Tongue (tissue), 3 donors: ENCODE measurements at places on chromosomes 5 and 9. TPM values are rescaled to one million over a fixed set of nuclear protein-coding genes. Genes with fewer than 3 reads are reported as not detected.

DNA sequence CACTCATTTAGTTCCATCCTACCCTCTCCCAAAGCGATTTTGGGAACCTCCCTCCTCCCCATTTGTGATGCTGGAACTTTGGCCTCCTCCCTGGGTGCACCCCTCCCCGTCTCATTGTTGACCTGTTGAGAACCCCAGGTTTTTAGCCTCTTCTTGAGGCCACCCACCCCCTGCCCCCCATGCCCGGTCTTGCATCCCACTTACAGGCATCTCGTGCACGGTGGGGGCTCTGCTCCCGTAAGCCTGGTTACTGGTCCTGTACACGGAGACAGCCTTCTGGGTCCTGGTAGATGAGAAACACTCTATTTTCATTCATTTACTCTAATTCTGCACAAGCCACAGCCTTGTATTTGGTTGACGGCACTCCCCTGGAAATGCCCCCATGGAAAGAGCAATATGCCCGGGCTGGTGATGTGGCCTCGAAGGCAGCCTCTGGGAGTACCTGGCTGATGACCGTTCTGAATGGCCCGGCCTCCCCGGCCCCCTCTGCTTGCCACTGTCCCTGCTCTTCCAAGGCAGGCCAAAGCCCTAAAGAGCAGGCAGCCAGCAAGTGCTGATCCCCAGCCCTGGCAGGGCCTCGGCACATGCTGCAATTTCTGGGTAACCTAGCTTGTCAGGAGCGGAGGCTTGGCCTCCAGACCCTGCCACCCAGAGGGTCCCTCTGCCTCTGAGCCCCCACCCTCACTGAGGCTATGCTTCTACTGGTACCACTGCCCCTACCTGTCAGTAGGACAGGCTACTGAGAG, 1.9 kb upstream of the MRPS2 start:
- DNase-seq, result no peak

DNA sequence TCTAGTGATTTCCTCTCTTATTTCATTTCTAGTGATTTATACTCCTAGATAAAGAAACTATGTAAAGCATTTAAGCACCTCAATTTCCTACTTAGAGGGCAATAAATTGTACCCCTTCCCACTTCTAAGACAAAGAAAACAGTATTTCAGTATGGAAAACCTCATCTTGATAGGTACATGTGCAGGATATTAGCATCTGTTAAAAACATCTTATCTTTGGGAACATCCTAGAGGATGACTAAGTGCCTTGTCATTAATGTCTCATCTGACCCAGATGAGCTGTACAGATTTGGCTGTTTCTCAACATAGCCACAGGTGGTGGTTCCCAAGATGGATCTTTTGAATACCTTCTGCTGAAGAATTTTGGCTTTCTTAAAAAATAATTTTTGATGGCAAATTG, 5.7 kb downstream of the MEGF10 start:
- DNase-seq, result no peak

- no peak for DNase-seq
Measured at GRCh38 chr9:70492319-70492777, 77.9 kb upstream of the KLF9 start.

DNA sequence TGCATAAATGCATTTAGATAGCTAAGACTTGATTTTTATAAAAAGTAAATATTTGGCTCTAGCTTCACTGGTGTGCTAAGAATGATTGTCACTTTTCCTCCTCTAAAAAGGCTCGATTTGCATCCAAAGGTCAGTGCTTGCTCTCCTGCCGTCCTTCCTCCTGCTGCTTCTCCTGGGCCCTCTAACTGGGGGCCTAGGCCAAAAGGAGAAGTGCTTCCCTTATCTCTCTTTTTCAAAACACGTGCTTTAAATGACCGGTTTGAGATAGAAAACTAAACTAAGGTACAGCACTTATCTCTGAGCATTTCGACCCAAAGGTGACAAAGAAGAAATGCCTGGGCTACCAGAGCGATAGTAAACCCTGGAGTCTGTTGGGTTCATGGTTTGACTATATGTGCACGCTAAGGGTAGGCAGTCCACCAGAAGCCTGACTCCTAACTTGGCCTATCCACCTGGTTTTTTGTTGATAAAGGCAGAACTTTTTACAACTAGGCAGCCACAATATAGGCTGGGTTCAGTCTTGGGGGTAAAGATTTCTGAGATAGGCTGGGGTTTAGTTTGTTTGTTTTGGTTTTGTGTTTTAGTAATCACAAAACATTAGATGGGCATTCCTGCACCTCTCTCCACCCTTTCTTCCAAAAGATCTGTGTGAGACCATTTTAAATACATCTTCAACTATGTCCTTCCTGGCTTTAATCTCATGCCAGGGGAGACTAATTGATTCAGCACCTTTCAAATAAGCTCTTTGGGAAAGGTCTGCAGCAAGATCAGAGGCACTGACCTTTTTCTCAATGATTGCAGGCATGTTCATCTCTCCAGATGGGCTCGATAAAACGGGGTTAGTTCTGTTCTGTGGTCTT, 3.8 kb downstream of the NR2F1-AS1 start:
- peak; percentile 16 for DNase-seq

EIF4E1B gene
- total RNA-seq, result not detected
